ENCODE measurements at places on chromosomes 12 and 14.

DNA sequence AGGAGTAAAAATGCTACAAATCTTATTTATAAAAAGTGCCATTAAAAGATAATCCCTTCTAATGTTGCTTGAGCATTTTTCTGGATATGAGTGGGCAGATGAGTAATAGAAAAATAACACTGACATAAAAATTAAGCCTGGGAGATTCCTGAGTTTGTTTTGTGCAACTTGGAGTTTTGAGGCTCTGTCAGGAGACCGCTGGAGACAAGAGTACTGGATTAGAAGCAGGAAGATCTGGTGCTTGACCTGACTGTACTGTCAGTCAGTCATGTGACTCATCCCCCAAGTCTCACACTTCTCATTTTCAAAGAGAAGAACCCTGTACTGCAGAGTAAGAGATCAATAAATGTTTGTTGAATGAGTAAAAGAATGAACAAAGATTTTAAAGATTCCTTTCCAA is 29.4 kb downstream of the ANO4 start:
- no peak for DNase-seq

DNA sequence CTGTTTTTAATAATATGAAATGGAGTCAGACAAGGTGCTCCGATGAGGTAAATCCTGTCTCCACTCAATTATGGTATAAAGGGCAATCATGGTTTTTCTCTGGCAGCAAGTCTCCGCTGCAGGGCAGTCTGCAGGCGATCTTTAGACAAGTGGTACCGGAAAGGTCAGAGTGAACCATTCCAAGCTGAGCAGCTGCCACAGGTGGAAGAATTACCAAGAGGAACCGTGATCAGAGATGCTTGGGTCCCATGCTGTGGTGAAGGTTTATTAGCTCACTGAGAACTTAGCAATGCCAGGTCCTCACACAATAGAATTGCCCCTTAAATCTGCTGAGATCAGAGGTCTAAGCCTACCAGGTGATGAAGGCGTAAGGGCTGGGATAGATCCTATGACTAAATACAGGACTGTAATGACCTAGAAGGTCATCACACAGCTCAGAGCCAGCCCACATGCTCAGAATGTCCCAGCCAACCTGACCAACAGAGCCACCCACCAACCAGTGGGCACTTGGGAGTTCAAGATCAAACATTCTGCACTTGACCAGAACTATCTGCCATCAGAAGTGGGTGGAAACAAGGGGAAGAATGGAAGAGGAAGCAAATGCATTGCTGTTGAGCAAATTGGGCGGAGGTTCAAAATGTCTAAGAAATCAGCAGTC is 175.2 kb upstream of the BCL2L14 start:
- no peak for DNase-seq

- peak; percentile 36 for DNase-seq
Observed at GRCh38 chr12:49347311-49348193, 864 bp downstream of the DNAJC22 start.

DNA sequence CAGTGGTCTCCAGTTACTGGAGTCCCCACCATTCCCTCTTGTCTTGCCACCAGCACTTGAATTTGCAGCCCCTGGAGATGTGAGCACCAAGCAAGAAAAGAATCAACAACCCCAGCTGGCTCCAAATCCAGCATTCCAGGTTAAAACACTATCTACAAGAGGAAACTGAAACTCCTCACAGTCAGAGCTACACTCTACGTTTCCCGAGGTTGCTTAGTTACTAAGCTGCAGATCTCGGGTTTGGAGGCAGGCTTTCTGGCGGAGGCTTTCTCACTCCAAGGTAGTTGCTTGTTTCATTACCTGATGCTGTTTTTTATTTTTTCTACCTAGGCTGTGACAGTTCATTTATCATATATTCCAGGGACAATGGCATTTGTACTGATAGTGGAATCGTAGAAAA is 248.1 kb downstream of the GLT1D1 start:
- DNase-seq, result no peak

DNA sequence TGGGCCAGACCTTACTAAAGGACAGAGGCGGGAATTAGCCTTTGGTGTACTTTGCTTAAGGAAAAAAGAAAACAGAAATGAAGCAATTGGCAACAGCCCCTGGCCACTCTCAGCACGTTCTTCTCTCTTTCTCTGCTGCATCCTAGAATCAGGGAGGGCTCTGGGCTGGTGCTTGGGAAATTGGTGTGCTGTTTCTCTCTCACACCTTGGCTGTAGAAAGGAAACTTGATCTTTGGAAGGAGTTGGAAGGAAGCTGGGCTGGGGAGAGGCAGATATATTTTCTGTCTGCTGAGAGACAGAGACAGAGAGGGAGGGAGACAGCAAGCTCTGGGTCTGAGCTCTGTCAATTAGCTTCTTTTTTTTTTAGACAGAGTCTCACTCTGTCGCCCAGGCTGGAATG is 27.4 kb downstream of the NOS1 start:
- no peak for DNase-seq

DNA sequence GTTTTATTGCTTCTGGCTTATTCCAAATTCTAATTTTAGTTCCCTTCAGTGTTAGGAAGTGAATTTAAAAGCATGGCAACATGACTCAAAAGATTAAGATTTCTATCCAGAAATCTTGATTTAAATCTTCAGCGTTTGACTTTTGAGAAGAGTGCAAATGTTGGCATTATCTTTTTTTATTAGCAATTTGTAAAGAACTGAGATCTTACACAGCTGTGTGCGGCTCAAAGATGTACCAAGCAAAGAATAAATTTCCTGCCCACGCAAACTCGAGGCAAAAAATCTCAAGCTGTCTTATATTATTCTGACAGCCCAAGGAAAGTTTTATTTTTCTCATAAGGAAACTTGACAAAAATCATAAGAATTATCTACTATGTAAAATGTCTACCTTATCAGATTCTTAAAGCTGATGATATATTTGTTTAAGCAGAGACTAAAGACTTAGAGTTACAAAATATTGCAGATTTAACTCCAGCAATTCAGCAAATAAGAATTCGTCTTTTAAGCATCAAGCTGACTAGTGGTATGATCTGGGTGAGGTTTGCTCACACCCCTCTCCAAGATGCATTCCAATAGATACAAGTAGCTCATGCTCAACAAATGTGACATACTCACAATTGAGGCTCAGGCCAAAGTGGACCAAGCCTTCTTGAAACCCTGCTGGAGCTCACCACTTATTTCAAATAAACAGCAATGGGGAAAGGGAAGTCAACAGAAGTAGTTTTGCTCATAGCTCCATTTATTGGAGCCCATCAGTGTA is 47.4 kb upstream of the POC1B start:
- DNase-seq, result no peak

DNA sequence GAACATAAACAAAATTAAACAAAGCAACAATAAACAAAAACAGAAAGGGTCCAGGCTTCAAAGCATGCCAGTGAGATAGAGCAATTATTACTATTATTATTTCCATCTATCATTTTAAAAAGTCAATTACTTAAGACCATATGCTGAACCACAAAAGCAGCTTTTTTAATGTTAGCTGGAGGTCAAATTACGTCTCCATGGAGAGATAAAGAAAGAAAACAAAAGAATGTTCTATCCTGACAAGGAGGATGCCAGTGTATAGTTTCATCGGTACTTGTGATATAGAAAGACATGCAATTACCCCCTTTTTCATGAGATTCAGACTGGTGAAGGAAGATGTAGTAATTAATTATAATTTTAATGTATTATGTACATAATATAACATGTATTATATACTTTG is 81.6 kb upstream of the DCN start:
- no peak for DNase-seq

DNA sequence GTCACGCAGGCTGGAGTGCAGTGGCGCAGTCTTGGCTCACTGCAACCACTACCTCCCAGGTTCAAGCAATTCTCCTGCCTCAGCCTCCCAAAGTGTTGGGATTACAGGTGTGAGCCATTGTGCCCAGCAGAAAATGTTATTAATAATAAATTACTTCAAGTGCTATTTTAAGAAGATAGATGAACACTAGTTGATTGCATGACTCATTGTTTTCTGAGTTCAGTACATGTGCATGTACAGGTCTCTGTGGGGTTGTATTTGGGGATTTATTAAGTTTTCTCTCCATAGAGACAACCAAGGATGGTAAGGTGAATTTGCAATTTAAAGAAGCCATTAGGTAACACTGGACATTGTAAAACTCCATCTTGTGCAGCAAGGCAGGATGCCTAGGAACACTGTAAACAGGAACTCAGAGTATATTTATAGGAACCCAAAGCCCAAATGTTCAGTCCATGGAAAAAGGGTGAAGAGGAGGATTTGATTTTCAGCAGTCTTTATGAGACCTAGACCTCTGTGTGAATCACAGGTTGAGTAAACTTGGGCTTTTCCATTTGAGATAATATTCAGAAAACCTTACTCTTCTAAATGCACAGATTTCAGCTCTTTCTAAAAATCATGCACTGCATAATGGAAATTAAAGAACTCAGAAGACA is 49.3 kb upstream of the TMPO start:
- DNase-seq, result no peak

- DNase-seq, result no peak
Observed at GRCh38 chr14:59832653-59833294, 37.8 kb downstream of the RTN1 start.

DNA sequence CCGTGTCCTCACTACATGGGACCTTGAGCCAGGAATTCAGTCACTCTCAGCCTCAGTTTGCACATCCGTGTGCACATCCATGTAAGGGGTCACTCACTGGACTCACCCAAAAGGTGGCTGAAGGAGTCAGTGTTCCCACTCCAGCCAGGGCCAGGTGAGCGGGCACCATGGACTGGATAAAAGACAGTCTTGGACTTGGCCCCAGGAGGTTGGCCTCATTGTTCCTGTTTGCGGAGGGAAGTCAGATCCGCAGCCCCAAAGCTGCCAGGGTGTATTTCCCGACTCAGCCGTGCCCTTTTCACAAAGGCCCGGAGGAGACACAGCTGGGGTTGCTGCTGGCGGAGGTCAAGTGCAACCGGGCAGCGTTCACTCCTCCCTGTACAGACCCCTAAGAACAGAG is 170.7 kb upstream of the MYL2 start:
- DNase-seq, result no peak

- DNase-seq, result no peak
Observed at GRCh38 chr12:55797550-55797949, 20.0 kb downstream of the SARNP start.

DNA sequence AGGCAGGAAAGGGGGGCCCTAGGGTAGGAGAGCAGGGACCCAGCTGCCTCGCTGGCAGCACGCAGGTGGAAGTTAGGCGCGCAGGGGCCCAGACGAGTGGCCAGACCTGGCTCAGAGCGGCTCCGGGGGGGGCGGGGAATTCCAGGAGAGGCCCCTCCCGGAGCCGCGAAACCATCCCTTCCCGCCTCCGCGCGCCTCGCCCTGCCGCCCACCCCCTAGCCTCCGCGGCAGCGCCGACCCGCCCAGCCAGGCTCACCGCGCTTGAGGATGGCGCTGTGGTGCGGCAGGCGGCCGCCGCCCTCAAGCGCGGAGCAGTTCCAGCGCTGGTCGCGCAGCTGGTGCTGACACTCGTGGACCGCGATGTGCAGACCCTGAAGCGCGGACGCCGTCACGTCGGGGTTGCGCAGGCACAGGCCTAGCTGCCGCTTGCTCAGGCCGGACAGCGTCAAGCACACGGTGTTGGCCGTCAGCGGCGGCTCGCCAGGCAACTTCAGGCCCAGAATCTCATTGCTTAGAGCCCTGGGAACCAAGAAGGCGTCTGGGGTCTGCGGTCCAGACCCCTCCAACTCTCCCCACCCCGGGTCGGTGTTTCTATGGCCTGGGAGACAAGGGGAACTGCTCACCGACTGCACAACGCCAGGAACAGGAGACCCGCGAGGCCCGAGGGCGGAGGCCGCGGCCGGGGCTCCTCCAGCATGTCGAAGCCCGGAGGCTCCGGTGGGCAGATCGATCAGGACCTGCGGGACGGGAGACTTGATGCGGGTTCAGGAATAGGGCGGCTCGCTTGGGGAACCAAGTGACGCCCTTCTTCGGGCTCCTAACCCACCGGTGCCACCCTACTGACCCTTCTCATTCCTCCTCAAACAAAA is 1.5 kb downstream of the WNT10B start:
- no peak for DNase-seq

DNA sequence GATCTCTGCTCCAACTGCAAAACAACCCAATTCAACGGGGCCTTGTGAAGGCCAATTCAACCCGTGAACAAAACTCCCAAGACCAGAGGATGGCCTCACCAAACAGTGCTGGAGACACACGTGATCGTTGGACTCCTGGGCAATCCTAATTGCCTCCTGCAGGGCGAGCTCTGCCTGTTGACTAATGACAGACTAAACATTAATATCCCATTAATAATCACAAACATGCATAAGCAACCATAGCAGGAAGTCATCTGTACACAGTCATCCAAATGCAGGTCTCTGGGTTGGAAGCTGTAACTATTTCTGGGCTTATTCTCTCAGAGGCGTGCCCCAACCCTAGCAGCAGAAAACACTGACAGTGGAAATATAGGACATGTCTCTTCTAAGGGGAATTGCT is 21.0 kb downstream of the ANAPC5 start:
- no peak for DNase-seq

- no peak for DNase-seq
Observed at GRCh38 chr14:106003351-106003750, 477.0 kb downstream of the TMEM121 start.

DNA sequence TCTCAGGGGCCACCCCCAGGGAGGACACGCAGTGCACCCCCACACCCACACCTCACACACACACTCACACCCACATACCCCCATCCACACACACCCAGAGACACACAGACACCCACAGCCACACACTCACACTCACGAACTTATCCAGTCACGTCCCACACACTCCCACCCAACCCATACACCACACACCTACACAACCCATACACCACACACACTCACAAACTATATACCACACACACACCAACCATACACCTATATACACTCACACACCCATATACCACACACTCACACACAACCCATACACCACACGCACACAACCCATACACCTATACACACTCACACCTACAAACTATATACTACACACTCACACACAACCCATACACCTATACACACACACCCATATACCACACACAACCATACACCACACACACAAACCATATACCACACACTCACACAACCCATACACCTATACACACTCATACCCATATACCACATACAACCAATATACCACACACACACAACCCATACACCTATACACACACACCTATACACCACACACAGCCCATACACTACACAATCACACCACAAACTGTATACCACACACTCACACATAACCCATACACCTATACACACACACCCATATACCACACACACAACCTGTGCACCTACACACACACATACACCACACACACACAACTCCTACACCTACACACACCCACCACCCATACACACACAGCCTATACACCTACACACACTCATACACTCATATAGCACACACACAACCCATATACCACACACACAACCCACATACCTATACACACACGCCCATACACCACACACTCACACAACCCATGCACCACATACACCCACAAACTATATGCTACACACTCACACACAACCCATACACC is 42.7 kb downstream of the TMEM121 start:
- DNase-seq, result no peak

- no peak for DNase-seq
Observed at GRCh38 chr12:12791756-12792369, 6.4 kb downstream of the APOLD1 start.

GRCh38 chr12:2682296-2683251 is 112.2 kb upstream of the FKBP4 start:
- no peak for DNase-seq
